ENCODE measurements at places on chromosomes 13 and 19. TPM values are rescaled to one million over a fixed set of nuclear protein-coding genes. Genes with fewer than 3 reads are reported as not detected.

MYH14 gene
- total RNA-seq = not detected

SOX21 gene
- total RNA-seq = not detected

CATSPERD gene
- not detected for total RNA-seq

CBARP gene
- total RNA-seq = 0.38 TPM

KCTD4 gene
- not detected for total RNA-seq

WDR88 gene
- total RNA-seq = not detected

GRCh38 chr13:80040196-80040980 is 300.5 kb downstream of the SPRY2 start:
- no peak for DNase-seq

GRCh38 chr13:102369302-102369701 is 32.5 kb downstream of the FGF14 start:
- no peak for DNase-seq
